Kidney (tissue), 22 donors: ENCODE measurements at places on chromosomes 3 and 15. TPM values are rescaled to one million over a fixed set of nuclear protein-coding genes. Genes with fewer than 3 reads are reported as not detected.

GRCh38 chr3:4413467-4413866, 53.6 kb downstream of the SUMF1 start:
- DNase-seq = no peak

- DNase-seq = no peak
Measured at GRCh38 chr15:95119041-95119610, 887.8 kb downstream of the MCTP2 start.

- DNase-seq = no peak
Measured at GRCh38 chr3:128794067-128794768, 68.2 kb downstream of the RAB7A start.

DNA sequence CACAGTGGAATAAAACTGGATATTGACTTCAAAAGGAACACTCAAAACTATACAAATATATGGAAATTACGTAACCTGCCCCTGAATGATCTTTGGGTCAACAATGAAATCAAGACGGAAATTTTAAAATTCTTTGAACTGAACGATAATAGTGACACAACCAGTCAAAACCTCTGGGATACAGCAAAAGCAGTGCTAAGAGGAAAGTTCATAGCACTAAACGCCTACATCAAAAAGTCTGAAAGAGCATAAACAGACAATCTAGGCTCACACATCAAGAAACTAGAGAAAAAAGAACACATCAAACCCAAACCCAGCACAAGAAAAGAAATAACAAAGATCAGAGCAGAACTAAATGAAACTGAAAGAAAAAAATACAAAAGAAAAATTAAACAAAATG, 46.6 kb downstream of the DNAAF4 start:
- no peak for DNase-seq

GRCh38 chr3:157116017-157116416, 43.9 kb downstream of the CCNL1 start:
- no peak for DNase-seq

DNA sequence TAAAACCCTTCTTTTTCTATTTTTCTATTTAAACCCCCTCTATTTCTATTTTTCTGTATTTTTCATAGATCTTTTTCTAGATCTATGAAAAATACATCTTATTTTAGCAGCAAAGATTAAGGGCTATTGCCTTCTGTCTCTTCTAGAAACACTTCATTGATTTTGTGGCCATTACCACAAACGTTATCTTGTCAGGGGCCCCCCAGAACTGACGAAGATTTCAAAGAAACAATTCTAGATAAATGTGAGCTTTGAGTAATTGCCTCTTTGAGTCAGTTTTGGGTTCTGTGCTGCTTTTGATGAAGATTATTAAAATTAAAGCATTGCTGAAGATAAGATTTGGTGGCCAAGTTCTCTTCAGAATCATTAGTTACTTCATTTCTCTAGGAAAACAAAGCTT, 279.6 kb upstream of the PEX5L start:
- no peak for DNase-seq

- DNase-seq = peak; percentile 24
Measured at GRCh38 chr3:36227980-36228379, 152.3 kb upstream of the STAC start.

CIB1 gene
- total RNA-seq = 158 TPM

GREM1 gene
- 4.8 TPM for total RNA-seq

CYP1A2 gene
- total RNA-seq = not detected

MEX3B gene
- total RNA-seq = 0.91 TPM
